ENCODE measurements at places on chromosomes 5 and 9. TPM values are rescaled to one million over a fixed set of nuclear protein-coding genes. Genes with fewer than 3 reads are reported as not detected.

Gene KCNIP1
- total RNA-seq, result 0.20 TPM

Gene IL7R
- total RNA-seq, result 1.5 TPM

Gene NUDT12
- total RNA-seq, result 10.9 TPM

Gene IL5
- total RNA-seq, result not detected

Gene SPATA24
- total RNA-seq, result 17.3 TPM

Gene SLC1A3
- 105 TPM for total RNA-seq

Gene C1QTNF2
- total RNA-seq, result 1.3 TPM

Gene SLC9A3
- 1.3 TPM for total RNA-seq

Gene SPINK7
- total RNA-seq, result not detected

Gene C5orf34
- 1.0 TPM for total RNA-seq

Gene PRUNE2
- 1.4 TPM for total RNA-seq

GRCh38 chr5:159403906-159404681, 73.8 kb upstream of the IL12B start:
- no peak for DNase-seq

DNA sequence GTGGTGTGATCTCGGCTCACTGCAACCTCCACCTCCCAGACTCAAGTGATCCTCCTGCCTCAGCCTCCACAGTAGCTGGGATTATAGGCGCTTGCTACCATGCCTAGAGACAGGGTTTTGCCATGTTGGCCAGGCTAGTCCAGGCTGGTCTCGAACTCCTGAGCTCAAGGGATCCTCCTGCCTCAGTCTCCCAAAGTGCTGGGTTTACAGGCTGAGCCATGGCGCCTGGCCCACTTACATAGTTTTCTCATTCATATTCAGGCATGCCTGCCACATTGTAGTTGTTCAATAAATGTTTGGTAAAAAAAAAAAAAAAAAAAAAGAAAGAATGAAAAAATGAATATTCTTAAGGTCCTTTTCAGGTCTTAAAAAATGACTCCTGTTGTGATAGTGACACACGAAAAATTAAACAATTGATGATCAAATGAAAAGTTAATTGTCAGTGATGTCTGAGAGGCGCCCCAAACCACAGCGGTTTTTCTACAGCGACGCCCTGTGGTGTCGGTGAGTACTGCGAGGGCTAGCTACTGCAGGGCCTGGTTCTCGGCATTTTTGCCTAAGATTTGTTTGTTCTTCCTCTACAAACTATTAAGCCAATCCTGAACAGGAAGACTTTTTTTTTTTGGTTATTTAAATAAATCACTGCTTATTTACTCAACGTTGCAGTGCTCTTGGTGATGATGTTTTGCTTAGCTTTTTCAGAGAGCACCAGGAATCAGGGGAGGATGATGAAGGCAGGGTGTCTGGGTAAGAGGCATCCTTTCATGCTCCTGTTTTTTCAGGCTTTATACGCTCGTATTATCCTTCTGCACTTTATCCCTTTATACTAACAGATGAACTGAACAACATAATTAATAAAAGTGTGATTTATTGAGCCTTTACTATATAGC, 67.0 kb upstream of the DPYSL3 start:
- peak; percentile 76 for DNase-seq

GRCh38 chr5:142572006-142572405, 113.9 kb downstream of the FGF1 start:
- DNase-seq, result no peak

- DNase-seq, result no peak
These were observed 725 bp upstream of the OR13C2 start for GRCh38 chr9:104606152-104606551.

DNA sequence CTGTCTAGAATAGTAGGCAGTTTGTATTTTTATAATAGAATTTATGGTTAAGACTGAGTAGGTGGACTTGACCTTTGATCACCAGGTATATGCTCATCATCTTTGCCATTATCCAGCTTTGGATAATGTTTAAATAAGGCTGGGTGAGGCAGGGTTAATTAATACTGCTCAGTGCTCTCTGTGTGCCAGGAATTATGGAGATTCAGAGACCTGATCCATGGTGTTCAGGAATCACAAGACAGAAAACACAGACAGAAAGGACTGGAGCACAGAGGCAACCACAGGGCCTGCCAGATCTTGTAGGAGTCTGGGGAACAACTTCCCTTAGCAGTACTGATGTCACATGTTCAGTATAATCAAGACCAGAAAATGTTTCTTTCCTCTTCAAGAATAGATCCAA, 186.3 kb upstream of the ADCY2 start:
- DNase-seq, result no peak

GRCh38 chr9:131277910-131278701, 1.8 kb upstream of the FAM78A start:
- peak; percentile 90 for DNase-seq

DNA sequence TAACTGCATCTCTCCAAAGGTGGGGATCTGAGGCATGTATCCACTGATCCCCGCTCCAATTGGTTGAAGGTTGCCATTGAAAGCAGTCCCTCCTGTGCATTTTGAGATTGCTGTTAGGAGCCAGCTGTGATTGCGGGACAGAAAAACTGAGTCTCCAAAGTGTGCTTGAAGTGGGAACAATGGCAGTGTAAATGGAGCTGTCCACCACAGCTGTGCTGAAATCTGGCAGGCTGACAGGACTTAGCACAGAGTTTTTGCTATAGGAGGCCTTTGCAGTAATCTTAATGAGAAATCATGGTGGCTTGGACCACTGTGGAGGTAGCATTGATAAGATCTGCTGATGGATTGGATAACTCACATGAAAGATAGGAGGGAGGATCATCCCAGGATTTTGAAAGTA, 3.3 kb downstream of the RNF20 start:
- DNase-seq, result no peak

DNA sequence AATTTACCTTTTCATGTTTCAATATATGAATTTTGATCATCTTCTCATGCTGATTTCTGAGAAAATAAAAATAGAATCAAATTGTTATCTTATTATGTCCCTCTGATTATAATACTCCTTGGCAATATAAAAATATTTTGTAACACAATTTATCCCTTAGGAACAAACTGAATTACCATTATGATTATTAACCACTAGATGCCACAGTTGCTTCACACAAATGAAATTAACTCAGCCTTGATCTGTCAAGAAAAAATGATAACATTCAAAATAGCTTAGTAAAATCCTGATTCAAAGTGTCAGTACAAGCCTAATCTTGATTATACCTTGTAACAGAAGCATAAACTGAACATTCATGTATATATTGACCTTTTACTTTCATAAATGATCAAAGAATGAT, 4.8 kb upstream of the CHSY3 start:
- DNase-seq, result no peak

- no peak for DNase-seq
These were observed 3.4 kb downstream of the S1PR3 start for GRCh38 chr9:88994469-88995199.

GRCh38 chr5:170179626-170180025, 53.2 kb upstream of the C5orf58 start:
- DNase-seq, result no peak

GRCh38 chr5:134626369-134627014, 6.1 kb downstream of the SAR1B start:
- no peak for DNase-seq

GRCh38 chr5:88251048-88251711, 17.5 kb downstream of the TMEM161B start:
- DNase-seq, result no peak

DNA sequence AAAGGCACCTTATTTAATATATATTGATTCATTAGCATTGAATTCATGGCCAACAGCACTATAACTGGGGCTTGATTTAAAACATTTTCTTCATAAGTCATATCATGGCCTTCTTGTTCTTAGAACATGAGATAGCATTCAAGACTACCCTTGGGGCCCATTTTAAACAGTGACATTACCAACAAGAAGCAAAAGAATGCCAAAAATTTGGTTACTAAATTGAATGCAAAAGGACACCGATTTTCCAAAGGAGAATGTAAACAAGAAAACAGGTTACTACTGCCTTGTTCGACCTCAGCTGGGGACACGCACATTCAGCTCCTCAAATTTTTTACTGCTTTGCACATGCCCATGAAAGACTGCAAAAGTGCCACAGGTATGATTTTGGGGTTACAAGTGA, 219.4 kb upstream of the TLE4 start:
- DNase-seq, result no peak

- no peak for DNase-seq
These were observed 190.3 kb downstream of the GOLPH3 start for GRCh38 chr5:31983851-31984250.

DNA sequence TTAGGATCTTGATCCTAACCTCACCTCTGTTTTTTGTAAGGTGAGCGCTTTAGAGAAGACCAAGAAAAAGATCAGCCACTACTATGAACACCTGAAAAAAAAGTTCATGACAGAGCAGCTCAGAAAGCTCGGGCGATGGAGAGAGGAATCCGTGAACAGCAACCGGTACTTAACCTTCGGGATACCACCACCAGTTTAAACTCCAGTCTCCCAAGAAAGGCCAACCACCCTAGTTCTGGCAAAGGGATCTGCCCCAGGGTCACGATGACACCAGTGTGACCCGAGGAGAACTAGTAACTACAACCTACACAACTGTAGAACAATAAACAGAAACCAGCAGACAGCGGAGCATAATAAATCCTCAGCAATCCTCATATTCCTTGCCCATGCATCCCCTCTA, 8.5 kb downstream of the C5orf52 start:
- DNase-seq, result no peak

DNA sequence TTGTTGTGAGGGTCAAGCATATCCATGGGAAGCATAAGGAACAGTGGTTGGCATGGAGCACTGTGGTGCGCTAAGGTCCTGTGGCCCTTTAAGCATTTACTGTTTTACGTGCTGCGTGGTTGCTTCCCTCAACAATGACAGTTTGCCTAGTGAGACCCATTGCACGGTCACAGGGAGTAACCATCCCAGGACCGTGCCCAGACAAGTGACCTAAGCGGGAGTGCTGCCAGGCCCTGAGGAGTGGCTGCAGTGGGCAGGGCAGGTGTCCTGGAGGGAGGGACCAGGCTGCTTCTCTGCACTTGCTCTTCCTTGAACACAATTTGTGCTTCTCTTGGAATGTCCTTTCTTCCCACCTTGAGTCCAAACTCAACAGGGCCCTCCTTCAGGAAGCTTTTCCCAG, 64.6 kb downstream of the RGS3 start:
- no peak for DNase-seq

- DNase-seq, result no peak
These were observed 20.9 kb downstream of the WHRN start for GRCh38 chr9:114484215-114484853.

DNA sequence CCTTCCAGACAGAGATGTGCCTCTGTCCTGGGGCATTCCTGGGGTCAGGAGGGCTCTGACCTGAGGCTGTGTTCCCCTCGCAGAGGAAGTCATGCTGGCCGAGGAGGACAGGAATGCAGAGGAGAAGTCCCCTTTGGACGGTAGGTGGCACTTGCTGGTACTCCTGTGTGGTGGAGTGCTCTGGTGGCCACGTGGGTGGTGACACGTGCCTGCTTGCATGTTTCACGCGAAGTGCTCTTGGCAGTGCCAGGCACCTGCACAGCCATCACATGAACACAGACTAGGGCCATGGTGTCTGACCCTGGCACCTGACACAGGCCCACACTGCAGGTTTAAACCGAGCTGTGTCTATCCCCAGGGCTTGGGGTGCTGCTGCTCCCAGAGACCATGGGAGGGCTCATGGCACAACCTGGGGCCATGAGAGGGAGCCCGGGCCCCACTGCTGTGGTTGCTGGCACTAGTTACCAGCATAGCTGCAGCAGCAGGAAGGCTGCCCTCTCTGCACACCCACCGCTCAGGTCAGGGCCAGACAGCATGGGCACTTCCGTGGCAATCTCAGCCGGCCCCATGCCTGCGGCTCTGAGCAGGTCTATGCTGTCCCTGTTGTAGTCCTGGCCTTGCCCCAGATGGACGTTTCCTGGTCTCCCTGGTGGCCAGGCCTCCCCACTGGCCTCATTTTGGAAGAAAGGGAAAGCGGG, 79.3 kb downstream of the CACNA1B start:
- DNase-seq, result no peak

DNA sequence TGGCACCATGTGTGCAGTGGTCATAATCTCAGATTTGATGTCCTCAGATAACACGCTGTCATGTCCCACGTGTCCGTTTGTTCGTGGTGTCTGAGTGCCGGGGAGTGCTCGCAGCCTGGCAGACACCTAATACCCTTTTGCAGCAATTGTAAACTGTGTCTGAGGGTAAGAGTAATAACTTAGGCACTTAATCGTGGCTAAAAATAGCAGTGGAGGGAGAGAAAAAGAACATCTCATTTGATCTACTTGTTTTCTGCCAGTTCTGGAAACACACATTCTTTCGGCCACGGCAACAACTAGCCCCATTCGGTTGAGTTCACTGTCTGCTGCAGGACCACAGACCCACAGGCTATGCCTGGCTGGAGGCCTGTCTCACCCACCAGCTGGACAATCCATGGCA, 16.5 kb downstream of the ADCY2 start:
- DNase-seq, result no peak

DNA sequence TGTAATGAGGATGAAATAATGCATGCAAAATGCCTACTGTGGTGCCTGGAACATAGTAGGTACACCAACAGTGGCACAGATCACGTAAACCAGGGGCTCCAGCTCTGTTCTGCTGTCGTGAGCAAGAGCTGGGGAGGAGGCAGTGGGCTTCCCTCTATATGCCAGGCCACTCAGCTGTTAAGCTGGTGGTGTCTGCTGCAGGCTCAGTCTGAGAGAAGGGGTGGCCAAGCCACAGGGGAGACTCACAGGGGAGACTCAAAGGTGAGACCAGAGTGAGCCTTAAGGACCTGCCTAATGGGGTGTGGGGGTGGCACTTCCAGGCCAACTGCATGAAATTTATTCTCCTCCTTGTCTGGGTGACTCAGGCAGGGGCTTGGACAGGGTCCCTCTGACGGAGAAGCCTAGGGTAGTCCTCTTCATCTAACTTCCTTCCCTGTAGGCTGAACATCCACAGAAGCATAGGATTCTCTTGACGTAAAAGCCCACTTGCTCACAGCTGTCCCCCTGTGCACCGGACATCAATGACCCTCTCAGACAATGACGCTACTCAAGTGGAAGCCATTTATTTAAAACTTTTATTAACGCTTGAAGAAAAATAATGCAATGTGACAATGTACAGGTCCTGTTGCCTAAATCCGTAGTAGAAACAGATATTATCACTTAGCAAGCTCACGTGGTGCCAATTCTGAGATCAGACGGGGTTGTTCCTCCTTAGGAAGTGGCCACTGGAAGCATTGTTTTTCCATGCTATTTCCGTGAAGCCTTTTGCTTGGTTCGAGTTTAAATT, 13.9 kb downstream of the STC2 start:
- no peak for DNase-seq

DNA sequence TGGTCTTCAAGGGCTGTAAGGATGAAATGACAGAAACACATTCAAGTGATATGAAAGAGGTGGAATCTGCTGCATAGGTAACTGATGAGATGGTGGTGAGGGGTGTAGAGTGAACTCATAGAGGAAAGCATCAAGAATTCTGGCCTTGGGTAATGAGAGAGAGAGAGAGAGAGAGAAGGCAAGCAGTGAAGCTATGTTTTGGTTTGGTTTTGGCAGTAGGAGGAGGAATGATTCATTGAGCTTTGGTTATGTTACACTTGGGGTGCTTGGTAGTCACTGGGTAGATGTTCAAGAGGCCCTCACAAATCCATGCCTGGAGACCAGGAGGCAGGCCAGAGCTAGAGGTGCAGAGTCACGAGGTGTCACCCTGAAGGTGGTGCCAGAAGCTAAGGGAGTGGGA, 89.5 kb downstream of the EGFLAM start:
- no peak for DNase-seq

Measured in left ventricle myocardium superior (tissue), 1 donor.